ENCODE measurements at places on chromosomes 2 and 18.

- no peak for DNase-seq
These were observed 225.7 kb upstream of the TNP1 start for GRCh38 chr2:217085543-217085942.

DNA sequence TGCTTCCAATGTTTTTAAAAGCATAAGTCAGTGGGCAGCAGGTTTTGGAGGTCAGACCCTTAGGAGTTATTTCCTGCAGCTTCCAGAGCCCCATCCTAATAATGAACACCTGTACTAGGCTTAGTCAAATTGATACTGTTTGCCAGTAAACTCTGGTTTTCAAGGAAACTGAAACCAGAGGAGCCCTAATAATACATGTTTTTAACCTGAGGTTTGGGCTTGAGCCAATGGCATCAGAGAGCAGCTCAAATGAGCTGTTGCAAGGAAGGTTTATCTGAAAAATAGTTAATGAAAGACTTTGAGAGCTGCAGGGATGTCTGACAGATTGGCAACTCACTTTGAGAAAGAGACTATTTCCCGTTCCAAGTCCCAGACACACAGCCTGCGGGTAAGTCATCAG, 54.6 kb downstream of the DCC start:
- DNase-seq: no peak

DNA sequence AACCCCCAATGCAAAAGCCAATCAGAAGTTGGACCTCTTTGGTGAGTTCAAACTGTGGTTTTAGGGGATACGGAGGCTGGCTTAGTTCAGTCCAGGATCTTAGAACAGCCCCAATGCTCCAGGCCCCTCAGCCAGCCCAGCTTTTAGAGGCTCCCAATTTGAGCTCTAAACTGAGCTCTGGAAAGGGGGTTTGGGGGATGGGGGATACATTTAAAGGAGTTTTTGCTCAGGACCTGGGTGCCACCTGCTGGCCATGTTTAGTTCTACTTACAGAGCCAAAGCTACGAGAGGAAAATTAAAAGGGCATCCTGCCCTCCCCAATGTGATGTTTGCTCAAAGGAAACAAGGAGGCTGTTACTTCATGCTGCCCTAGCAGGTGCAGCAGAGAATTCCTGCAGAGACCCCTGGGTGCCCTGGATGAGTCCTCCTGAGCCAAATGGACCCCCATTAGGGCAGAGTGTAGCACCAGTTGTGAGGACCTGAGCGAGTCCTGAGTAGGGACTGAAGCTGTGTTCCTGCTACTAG, 15.9 kb upstream of the TMEM214 start:
- peak; percentile 81 for DNase-seq

DNA sequence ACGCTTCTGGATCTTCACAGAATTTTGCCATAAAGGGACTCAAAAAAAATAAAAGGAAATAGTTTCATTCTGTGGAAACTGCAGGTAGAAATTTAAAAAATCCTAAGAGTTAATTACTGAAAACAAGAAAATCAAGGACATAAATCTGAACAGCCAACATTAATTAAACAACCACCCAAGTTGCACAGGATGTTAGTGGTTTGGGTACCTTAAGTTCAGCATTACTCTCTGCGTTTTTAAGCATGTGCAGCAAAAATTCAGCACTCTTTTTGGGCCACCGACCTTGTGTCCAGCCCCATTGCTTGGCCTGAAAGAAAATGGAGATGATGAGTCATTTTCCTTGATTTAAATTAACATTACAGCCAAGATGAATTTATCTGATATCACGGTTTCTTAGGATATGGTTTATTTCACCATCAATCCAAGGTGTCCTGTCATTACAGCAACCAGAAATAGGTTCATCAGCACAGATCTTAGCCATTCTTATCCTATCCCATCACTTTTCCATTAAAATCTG, 3.3 kb upstream of the C18orf32 start:
- no peak for DNase-seq

- no peak for DNase-seq
These were observed 1357.9 kb upstream of the CELF4 start for GRCh38 chr18:38923540-38923939.

DNA sequence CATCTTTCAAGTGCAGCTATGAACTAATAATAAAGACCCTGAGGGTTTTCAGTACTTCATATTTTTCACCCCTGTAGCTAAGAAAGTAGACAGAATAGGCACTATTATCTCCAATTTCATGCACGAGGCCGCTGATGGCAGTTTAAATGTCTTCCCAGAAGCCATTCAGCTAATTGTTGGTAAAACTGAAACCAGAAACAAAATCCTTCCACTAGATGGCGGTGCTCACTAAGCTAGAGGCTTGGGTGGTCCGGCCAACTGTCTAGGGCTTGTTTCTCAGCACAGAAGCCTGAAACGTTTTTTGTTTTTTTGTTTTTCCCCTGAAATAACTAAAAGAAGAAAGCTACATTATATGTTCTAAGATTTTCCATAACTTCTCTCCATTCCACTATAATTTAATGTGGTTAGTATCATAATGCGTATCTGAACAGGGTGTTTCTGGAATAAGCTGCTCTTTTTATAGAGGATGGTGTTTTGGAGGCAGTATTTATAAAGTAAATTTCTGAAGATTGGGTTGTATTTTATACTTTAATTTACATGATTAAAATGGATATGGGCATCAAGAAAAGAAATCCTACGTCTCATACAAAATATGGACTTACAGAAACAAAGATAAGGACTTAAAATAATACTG, 159.4 kb downstream of the PIK3C3 start:
- DNase-seq: peak; percentile 66

- no peak for DNase-seq
These were observed 148.9 kb downstream of the TCF4 start for GRCh38 chr18:55439056-55439455.

DNA sequence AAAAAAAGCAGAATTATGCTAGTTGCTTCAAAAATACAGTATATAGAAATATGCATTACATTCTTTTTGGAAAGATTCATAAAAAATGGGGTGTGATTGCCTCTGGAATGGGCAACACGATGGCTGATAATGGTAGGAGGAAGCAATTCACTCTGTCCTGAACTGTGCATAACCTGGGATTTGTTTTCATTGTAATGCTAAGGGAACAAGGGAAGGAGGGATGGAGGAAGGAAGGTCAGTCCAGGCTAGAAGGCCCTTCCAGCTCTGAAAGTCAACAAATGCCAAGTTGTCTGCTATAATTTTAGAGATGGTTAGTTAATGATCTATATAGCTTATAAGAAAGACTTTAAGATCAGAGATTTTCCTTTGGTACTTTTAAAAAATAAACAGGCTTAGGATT, 40.8 kb downstream of the BUB1 start:
- DNase-seq: no peak

- DNase-seq: no peak
These were observed 6.8 kb upstream of the COX7A2L start for GRCh38 chr2:42367835-42368234.

GRCh38 chr2:156486147-156486546, 50.0 kb downstream of the GPD2 start:
- peak; percentile 62 for DNase-seq

DNA sequence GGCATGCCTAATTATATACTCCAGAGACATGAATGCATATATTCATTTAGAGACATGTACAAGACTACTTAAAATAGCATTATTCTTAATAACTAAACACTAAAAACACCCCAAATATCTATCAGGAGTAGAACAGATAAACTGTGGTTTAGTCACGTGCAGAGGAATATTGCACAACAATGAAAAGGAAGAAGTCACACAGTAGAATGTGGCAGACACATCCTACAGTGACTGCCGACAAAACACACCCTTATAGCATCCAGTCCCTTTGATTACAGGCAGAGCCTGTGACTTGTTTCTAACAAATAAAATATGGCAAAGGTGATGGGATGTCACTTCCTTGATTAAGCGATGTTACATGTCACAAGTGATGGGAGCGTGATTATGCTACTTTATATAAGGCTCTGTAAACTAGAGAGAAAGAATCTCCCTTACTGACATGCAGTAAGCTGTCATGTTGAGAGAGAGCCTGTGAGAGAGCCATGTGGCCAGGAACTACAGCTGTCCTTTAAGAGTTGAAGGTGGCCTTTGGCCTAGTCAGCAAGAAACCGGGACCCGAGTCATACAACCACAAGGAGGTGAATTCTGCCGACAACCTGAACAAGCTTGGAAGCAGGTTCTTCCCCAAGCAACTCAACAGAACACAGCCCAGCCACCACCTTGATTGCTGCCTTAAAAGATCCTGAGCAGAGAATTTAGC, 39.1 kb upstream of the LGALSL start:
- DNase-seq: peak; percentile 24

DNA sequence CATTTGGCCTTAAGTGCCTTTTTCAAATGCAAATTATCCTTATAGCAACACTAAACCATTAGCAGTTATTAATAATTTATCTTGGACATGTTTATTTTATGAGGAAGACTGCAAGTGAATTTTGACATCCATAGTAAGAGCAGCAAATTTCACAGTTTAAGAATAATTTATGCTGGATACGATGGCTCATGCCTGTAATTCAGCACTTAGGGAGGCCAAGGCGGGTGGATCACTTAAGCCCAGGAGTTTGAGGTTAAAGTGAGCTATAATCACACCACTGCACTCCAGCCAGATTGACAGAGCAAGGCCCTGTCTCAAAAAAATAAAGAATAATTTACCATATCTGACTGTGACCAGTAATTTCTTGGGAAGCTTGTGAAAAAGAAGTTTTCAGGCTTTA, 286.2 kb downstream of the TMX3 start:
- no peak for DNase-seq

- DNase-seq: no peak
These were observed 148.1 kb downstream of the BCL11A start for GRCh38 chr2:60405271-60405919.

- peak; percentile 84 for DNase-seq
These were observed 104.0 kb downstream of the COBLL1 start for GRCh38 chr2:164737612-164738081.

DNA sequence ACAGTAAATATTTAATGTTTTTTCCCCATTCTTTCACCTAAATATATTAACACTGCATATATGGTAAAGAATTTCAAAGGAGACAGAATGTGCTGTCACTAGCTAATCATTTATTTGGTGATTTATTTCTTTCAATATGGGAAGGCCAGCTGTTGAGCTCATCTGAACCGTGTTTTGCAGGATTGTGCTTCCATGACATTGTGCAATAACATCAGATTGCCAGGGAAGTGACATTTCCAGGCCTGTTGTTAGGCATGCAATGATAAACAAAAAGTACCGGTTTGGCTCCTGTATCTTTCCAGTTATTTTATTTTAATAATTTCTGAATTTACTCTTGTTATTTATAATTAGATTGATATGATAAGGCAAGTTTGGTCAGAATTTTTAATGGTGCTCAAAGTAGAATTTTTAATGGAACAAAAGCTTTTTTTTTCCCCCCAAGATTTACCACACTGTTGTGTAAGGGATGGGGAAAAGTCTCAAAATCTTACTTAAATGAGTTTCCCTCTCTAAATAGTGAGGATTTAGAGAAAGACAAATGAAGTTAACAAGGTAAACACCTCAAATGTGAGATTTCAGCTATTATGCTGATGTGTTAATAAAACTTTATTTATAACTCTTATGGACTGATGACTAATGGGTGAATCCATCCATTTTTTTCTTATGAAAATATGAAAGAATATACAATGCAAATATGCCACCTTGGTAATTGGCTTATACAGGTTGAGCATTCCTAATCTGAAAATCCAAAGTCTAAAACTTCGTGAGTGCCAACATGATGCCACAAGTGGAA, 52.7 kb downstream of the MALT1 start:
- DNase-seq: no peak

DNA sequence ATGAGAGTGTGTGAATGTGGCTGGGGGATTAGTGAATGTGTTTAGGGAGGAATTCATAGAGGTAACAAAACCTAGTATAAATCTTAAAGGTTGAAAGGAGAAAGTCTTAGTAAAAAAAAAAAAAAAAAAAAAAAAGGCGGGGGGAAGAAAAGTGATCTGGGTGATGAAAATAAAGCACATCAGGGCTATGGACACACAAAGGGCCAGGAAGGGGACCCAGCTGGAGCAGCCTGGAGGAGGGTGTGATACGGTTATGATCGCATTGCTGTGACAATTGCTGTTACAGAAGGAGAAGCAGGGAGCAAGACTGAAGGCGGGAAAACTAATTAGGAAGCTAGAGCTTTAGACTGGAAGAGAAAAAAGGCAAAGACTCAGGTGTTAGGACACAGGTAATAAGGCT, 85.4 kb downstream of the DLGAP1 start:
- DNase-seq: no peak

All from PC-3 (cell line).